GM12878 (cell line): ENCODE measurements at places on chromosomes 6 and 20. TPM values are rescaled to one million over a fixed set of nuclear protein-coding genes. Genes with fewer than 3 reads are reported as not detected.

SCRT2 gene
- not detected in 2 replicates for polyA plus RNA-seq

GHRH gene
- not detected in 2 replicates for polyA plus RNA-seq

PCK1 gene
- polyA plus RNA-seq = not detected in 2 replicates

IL20RA gene
- not detected in 2 replicates for polyA plus RNA-seq

- no peak for DNase-seq
- no peaks in the 10 kb centered on the region for H3K36me3 ChIP-seq
- H3K4me1 ChIP-seq = peaks cover 8% of the 10 kb centered on the region
- H3K27me3 ChIP-seq = no peaks in the 10 kb centered on the region
These were observed 139.8 kb upstream of the TNFAIP3 start for GRCh38 chr6:137727216-137727765.

- no peaks in the 10 kb centered on the region for H3K4me1 ChIP-seq
- no peak within 1 kb of the TSS for H3K27ac ChIP-seq
- no peak for DNase-seq
- H3K4me3 ChIP-seq = no peak within 1 kb of the TSS
These were observed at the start of gene HTR1E for GRCh38 chr6:86937219-86938079. HTR1E (plus strand) TSS chr6:86937528; CDS start chr6:87015335, 77,807 bp downstream.

DNA sequence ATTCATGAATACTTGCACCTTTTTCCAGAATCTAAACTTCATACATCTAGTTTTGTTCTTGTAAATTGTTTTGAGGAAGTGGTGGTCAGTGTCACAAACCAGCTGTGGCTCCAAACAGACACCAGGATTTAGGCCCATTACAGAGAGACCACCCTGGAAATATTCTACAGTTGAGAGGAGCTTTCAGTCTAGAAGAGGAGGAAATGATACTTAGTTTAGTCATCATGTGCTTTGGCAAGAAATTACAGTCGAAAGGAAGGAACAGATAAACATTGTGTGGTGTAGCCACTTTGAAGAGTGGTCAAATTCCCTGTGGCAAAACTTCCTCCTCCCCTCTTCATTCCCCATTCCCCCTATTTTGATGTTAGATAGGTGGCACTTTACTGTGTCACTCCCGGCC, 15.7 kb downstream of the DCBLD1 start:
- H3K4me1 ChIP-seq = peaks cover 10% of the 10 kb centered on the region
- H3K27me3 ChIP-seq = no peaks in the 10 kb centered on the region
- H3K4me3 ChIP-seq = no peak overlapping the region
- DNase-seq = no peak
- H3K36me3 ChIP-seq = no peaks in the 10 kb centered on the region
- no peak overlapping the region for H3K27ac ChIP-seq

DNA sequence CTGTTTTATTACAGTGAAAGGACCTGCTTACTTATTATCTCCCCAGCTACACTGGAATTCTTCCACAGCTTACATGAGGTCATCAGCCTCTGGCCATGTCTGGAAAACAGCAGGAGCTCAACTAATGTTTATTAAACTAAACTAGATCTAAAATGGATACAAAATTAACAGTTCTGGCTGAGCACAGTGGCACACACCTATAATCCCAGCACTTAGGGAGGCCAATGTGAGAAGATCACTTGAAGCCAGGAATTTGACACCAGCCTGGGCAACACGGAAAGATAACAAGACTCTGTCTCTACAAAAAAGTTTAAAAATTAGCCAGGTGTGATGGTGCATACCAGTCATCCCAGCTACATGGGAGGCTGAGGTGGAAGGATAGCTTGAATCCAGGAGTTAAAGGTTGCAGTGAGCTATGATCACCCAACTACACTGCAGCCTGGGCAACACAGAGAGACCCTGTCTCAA, 220.8 kb upstream of the MARCKS start:
- H3K36me3 ChIP-seq = no peaks in the 10 kb centered on the region
- H3K27me3 ChIP-seq = no peaks in the 10 kb centered on the region
- H3K4me1 ChIP-seq = peaks cover 49% of the 10 kb centered on the region

GRCh38 chr20:64104667-64105451, 2.5 kb downstream of the NPBWR2 start:
- peaks cover 4% of the 10 kb centered on the region for H3K27me3 ChIP-seq
- DNase-seq = no peak
- no peak overlapping the region for H3K4me3 ChIP-seq
- H3K36me3 ChIP-seq = no peaks in the 10 kb centered on the region
- no peak overlapping the region for H3K27ac ChIP-seq

GRCh38 chr20:24895431-24895830, 53.6 kb upstream of the CST7 start:
- no peak overlapping the region for H3K27ac ChIP-seq
- no peak for DNase-seq
- no peaks in the 10 kb centered on the region for H3K4me1 ChIP-seq
- no peaks in the 10 kb centered on the region for H3K36me3 ChIP-seq
- no peaks in the 10 kb centered on the region for H3K27me3 ChIP-seq

DNA sequence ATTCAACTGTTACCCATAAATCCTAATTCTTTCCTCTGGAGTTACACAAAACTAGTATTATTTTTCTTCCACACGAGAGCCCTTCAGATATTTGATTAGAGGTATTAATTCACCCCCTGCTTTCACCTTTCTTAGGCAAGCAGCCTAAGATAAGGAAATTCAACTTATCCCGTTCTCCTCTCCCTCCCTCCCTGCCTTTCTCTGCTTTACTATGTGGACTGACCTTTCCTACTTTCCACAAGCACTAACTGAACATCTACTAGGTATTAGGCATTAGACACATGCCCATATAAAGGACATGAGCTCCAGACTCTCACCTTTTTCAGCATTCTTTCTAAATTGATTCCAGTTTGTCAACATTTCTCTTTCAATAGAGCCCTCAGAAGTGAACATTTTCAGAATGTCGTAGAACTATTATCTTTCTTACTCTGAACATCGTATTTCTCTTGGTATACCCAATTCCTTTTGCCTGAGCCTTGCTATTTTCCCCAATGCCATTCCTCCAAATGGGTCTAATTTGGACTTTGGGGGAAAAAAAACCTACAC, 16.5 kb downstream of the ELOVL2 start:
- peaks cover 8% of the 10 kb centered on the region for H3K4me1 ChIP-seq
- H3K27ac ChIP-seq = no peak overlapping the region
- H3K4me3 ChIP-seq = no peak overlapping the region

DNA sequence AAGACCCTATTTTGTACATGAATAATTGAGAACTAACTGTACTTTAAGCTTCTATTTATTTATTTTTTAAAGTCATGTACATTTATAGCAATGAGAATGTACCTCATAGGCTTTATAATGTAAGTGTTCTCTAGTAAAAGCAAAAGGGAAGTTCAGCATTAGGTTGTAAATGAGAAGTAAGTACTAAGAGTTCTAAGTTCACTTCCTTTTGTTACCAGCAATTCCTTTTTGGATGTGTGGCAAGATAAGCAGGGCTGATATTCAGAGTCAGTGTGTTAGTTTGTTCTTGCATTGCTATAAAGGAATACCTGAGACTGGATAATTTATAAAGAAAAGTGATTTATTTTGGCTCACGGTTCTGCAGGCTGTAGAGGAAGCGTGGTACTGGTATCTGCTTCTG, 54.0 kb upstream of the CCN2 start:
- no peaks in the 10 kb centered on the region for H3K27me3 ChIP-seq
- H3K27ac ChIP-seq = no peak overlapping the region
- H3K4me3 ChIP-seq = no peak overlapping the region

GRCh38 chr20:46903937-46904336, 9.3 kb downstream of the EYA2 start:
- no peak overlapping the region for H3K4me3 ChIP-seq
- no peaks in the 10 kb centered on the region for H3K36me3 ChIP-seq
- no peaks in the 10 kb centered on the region for H3K4me1 ChIP-seq
- H3K27me3 ChIP-seq = peaks cover 2% of the 10 kb centered on the region; the same call in 1 of the 2 replicates
- no peak for DNase-seq
- H3K27ac ChIP-seq = no peak overlapping the region

DNA sequence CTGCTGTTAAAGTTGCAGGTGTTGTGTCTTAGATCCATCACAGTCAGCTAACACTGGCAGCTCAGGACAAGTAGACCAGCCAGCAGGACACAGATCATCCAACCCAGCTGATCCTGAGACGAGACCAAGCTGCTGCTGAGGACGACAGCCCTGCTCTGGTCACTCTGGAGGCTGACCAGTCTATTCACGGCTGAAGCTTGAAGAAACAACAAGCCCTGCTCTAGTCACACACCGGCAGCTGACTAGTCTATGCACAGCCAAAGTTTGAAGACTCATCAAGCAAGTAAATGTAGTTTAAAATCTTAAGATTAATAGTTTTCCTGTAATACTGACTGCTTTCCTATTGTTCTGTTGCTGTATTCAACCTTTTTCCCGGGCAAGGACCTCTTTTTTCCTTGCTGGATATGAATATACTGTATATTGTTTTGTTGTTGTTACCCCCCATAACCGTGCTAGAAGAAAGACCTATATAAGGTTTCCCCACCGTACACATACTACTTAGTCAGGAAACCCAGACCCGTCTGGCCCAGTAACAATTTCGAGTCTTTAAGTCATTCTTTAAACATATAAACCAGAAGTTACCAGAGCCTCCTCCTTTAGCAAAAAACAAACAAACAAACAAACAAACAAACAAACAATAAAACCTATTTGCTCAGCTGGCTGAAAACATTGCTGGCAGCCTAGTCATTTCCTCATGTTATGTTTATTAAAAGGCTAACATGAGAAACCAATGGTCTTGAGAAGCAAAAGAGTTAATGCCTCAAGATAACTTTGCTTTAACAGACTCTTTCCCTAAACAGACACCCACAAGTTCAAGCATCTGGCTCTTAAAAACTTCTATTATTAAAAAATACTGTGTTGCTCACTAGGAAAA, 16.7 kb upstream of the GSTA3 start:
- H3K36me3 ChIP-seq = no peaks in the 10 kb centered on the region
- no peak overlapping the region for H3K4me3 ChIP-seq
- H3K4me1 ChIP-seq = no peaks in the 10 kb centered on the region
- no peaks in the 10 kb centered on the region for H3K27me3 ChIP-seq
- no peak for DNase-seq

DNA sequence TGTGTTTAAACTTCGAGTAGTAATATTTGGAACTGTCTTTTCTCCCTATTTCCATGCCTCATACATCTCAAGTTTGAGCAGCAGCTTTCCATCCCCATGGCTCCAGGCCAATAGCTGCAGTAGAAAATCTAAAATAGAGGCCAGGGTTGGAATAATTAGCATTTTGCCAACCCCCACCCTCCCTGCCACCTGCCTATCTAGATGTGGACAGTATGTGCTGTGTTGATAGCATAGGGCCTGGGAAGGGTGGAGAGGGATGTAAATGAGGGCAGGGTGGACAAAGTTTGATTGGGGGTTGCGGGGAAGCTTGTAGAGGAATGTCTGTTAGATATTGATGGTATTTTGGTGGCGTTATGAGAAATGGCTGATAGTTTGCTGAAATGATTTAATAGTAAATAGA, 5.6 kb downstream of the TOP1 start:
- H3K36me3 ChIP-seq = no peaks in the 10 kb centered on the region; the same call in 1 of the 2 replicates
- DNase-seq = no peak
- H3K27ac ChIP-seq = no peak overlapping the region
- no peaks in the 10 kb centered on the region for H3K27me3 ChIP-seq

DNA sequence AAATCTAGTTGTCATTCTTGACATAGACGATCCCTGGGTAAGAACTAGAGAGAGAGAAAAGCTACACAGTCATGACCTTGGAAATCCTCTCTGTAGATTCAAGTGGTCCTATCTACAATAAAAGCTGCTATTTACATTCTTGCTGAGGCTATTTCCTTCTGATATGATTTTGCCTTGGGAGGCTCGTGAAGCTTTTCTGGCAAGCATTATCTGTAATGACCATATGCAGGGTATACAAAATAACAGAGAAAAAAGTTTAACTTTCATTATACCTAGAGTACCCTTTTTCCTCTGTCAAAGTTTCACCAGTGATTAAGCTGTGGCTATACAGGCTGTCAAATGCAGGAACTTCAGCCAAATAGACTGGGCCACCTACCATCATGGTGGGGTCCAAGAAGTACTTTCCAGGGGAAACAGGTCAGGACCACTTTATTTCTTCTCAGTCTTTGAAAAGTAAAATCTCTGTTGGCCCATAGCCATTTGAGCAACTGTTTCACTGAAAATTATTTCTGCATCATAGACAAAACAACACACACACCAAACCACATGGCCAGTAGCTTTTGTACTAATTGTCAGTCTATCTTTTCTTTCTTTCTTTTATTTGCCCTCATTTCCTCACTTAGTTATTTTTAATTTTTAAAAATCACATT, 677.0 kb upstream of the ID4 start:
- DNase-seq = no peak
- no peak overlapping the region for H3K4me3 ChIP-seq
- no peaks in the 10 kb centered on the region for H3K4me1 ChIP-seq
- no peaks in the 10 kb centered on the region for H3K27me3 ChIP-seq
- no peaks in the 10 kb centered on the region for H3K36me3 ChIP-seq
- H3K27ac ChIP-seq = no peak overlapping the region

GRCh38 chr6:142913511-142914047, 31.4 kb downstream of the HIVEP2 start:
- H3K27ac ChIP-seq = peak overlapping the region; percentile 95
- DNase-seq = peak; percentile 94
- peaks cover 13% of the 10 kb centered on the region for H3K36me3 ChIP-seq
- no peaks in the 10 kb centered on the region for H3K27me3 ChIP-seq
- peaks cover 32% of the 10 kb centered on the region for H3K4me1 ChIP-seq

- no peaks in the 10 kb centered on the region for H3K36me3 ChIP-seq
- H3K4me1 ChIP-seq = no peaks in the 10 kb centered on the region
- no peak for DNase-seq
- no peak overlapping the region for H3K4me3 ChIP-seq
These were observed 444.4 kb upstream of the MARCKS start for GRCh38 chr6:113412589-113413357.

- H3K4me1 ChIP-seq = peaks cover 8% of the 10 kb centered on the region; the same call in 1 of the 2 replicates
- no peaks in the 10 kb centered on the region for H3K27me3 ChIP-seq
- no peak for DNase-seq
- no peak overlapping the region for H3K4me3 ChIP-seq
These were observed 12.2 kb downstream of the ESF1 start for GRCh38 chr20:13772529-13772928.

DNA sequence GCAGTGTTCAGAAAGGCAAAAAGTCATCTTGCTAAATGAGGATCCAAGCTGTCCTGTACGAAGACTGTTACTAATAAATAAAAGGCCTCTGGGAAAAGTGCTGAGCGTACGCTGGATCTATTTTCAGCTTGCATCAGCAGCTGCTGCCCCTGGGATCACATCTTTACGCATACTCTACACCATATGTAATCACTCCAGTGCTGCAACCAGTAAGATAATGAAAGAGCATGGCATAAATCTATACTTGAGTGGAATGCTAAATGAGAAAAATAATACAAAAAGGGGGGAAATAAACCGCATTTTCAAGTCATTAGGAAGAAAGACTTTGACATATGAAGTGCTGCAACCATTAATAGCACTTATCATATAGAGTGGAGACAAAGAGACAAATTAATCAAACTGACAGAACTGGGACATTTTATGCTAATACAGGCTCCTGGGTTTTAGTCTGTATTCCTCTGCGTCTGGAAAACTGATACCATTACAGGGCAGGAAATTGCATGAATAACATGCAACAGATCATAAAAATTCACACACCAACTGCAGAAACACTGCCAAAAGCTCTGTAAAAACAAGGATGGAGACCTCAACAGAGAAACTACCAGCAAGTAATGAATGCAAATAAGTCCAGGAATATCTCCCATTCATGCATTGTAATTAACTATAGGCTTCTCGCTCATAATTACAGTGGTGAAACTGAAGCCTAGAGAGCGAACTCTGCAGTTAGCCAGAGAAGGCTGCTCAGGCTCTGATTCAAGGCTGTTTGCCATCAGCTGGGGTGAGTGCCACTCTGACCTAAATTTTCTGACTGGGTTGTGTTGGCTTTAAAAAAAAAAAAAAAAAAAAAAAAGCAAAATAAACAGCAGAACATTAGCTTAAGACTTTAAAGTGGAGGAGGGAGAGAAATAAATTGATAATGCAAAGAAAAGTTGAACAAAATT, 83.8 kb downstream of the GJA10 start:
- DNase-seq = no peak
- H3K4me3 ChIP-seq = no peak overlapping the region
- no peak overlapping the region for H3K27ac ChIP-seq
- no peaks in the 10 kb centered on the region for H3K36me3 ChIP-seq
- no peaks in the 10 kb centered on the region for H3K4me1 ChIP-seq
- 0 out of 2 replicates have a peak, but pooled peaks cover 1% of the 10 kb centered on the region for H3K27me3 ChIP-seq
